ENCODE measurements at places on chromosomes 3 and 15.

GRCh38 chr15:45873781-45874180 is 239.0 kb downstream of the SQOR start:
- DNase-seq, result no peak

DNA sequence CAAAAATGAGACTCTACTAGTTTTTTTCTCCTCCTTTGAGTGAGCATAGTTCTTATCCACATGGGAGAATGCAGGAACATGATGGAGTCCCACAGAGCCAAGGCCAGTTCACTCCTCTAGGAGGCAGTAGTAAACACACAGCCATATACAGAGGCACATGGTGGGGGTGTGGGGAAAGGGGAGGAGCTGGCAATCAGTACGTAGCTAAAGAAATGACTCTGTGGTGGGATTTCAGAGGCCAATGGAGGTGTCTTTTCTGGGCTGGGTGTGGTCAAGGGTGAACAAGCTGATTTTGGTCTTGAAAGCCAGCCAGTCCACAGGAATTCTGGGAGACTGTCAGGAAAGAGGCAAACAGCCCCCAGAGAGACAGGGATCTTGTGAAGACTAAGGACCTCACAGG is 6.6 kb upstream of the RAB11A start:
- no peak for DNase-seq

DNA sequence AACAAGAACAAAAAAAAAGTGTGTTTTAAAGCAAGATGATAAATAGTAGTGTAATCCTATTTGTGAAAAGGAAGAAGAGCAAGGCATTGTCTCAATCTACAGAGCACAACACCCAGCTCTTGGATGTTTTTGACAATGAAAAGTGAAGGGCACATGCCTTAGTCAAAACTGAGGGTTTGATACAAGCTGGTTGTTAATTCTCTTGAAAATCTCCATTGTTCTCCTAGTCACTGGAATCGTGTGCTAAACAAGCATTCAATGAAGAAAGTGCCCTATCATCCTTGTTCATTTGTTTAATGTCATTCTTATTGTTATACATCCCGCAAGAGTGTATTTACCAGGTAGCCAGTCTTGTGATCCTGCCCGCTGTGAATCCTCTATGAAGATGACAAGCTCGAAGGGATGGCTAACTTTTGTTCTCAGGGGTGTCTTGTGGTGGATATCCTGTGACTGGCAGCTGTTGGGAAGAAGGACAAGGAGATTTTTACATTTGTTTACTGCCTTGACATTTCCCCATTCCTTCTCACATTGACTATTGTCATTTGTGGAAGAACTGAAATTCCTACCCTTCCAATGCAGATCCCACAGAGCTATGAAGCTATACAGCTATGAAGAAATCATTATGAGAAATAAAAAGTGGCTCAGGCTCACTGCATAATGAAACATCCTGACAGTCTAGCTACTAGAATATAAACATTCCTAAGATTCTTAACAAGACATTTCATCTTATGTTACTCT is 175.9 kb downstream of the VGLL3 start:
- DNase-seq, result no peak

- no peak for DNase-seq
These were observed 31.6 kb downstream of the NKIRAS1 start for GRCh38 chr3:23885210-23885609.

DNA sequence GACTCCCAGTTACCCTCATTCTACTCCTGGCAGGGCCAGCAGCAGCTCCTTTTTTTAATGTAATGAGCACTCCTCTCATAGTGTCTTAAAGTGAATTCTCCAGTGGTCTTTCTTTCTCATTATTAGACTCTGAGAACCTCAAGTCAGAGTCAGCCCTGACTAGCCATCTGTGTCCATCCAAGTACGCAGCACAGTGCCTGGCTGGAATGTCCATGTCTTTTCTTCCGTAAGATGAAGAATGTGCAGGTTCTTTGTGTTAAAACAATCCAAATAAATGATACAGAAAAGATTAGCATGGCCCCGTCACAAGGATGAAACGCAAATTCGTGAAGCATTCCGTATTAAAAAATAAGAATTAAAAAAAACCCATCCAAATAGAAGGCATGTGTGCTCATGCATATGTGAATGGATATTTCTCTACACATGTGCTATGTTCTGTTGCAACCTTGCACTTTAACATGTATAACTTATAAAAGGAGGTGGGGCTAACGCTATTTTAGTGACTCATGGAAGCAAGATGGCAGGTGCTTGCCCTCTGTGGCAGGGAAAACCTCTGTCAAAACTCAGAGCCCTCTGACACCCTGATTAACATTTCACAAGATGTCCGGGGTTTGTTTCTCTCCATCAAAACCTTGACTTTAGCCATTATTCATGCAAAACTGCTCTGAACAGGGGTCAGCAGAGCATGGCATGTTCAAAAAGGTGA is 170.7 kb upstream of the TOPAZ1 start:
- no peak for DNase-seq

- DNase-seq, result no peak
These were observed 23.9 kb downstream of the CCDC13 start for GRCh38 chr3:42749025-42749752.

DNA sequence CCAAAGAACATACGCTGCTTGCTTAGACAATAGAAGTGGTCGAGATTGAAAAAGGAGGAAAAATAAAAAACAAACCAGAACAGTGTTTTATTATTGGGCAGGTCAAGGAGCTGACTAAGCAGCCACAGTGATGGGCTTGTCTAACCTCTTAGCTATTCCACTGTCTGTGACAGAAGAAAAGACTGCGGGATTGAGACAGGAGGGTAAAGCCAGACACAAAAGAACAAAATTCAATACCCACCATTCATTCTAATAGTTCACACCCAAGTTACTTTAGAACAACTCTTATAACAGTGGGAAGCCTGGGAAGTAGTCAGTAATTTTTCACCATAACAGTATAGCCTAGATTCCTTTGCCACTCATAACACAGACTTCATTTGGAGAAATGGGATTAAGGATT is 435.4 kb downstream of the MFSD1 start:
- no peak for DNase-seq

DNA sequence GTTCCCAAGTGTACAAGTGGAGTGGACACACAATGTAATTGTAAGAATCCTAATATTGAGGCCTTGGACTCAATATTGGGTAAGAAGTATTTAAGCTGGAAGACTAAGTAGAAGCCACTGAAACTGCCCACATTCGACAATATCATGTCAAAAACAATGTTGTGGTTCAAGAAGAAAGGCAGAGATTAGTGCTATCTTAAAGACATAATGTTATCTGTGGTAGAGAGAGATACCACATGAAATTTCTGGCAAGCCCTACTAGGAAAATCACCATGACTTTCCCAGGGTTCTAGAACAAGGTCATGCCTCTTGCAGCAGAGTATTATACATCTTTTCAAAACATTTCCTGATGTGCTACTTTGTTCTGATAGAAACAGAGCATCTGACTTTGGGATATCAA is 192.6 kb downstream of the RAP2B start:
- no peak for DNase-seq

DNA sequence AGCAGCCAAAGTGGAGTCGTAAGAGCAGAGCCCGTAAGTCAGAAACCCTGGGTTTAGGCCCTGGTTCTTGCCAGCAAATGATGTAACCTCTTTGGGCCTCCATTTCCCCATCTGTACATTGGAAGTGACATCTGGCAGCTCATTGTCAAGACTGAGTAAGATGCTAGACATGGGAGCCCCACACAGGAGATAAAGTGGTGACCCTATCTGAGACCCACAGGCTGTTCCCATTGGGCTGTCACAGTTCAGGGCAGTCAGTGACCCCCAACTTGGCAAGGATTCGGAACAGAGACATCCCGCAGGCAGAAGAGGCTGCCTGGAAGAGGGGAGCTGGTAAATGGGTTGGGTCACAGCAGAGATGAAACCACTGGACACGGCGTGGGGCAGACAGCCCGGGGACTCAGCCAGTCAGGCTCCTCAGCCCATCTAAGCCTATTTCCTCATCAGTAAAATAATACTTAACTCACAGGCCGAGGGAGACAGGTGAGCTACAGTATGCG is 1.8 kb downstream of the CLN6 start:
- DNase-seq, result no peak

DNA sequence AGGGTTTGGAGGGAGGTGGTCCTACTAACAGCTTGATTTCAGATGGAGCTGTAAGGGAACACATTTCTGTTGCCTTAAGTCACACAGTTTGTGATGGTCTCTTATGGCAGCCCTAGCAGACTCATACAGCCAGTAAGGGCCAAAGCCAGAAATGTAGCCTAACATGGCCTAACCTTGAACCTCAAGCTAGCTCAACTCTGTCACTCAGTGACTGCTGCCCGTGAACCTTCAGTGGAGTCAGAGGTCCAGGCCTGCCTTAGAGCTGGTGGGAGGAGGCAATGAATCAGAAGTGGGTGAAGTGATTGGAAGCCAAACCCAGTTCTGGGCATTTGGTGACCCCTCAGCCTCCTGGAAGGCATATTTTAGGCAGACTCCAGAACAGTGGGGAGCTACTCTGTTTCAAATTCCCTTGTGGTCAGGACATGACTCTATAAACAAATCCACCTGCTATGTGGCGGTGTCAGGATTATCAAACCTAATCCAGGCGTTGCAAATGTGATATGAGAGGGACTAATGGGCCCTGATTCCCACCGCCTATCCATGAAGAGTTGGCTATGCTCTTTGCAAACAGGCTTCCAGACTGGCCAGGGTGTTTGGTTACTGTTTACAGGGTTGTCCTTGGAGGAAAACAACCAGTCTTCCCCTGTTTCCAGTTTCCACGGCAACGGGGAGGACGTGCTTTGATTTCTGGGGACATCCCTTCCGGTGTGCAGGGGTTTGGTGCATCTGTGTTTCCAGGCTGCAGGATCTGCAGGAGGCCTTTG is 105.9 kb upstream of the AGBL1 start:
- DNase-seq, result no peak

DNA sequence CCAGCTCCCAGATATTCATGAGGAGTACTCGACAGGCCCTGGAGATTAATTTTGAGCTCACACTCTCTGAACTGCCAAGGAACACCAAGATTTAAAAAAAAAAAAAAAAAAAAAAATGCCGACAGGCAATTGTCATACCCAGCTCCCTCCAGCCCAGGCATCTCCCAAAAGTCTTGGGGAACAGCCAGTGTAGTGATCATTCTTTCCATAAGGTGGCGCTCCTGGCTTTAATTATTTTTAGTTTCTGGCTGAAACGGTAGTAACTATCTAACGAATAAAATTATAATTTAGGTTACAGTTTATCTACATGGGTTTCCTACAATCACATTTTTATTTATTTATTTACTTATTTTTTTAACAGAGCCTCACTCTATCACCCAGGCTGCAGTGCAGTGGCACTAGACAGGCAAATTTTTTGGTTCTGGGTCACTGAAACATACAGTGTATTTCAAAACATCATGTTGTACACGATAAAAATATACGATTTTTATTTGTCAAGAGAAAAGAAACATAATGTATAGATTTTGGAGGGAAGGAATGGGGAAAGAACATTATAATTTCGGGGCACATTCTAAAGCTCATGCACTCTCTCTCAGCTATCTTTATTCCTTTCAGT is 157.3 kb downstream of the ADAMTS9 start:
- no peak for DNase-seq

- DNase-seq, result no peak
These were observed 158.9 kb downstream of the IGF1R start for GRCh38 chr15:98807262-98807661.

DNA sequence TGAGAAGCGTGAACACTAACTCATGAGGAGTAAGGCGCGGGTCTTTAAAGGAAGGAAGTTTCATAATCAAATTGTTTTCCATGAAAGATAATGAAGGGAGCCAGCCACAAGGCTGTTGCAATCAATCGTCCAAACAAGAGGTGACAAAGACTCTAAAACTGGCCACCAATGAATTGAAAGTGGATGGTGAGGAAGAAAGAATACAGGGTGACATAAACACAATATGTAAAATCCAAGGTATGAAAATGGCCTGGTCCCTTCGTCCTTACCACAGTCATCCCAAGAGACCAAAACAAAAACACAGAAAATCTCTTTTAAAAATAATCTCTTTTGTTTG is 12.0 kb downstream of the CD86 start:
- no peak for DNase-seq

DNA sequence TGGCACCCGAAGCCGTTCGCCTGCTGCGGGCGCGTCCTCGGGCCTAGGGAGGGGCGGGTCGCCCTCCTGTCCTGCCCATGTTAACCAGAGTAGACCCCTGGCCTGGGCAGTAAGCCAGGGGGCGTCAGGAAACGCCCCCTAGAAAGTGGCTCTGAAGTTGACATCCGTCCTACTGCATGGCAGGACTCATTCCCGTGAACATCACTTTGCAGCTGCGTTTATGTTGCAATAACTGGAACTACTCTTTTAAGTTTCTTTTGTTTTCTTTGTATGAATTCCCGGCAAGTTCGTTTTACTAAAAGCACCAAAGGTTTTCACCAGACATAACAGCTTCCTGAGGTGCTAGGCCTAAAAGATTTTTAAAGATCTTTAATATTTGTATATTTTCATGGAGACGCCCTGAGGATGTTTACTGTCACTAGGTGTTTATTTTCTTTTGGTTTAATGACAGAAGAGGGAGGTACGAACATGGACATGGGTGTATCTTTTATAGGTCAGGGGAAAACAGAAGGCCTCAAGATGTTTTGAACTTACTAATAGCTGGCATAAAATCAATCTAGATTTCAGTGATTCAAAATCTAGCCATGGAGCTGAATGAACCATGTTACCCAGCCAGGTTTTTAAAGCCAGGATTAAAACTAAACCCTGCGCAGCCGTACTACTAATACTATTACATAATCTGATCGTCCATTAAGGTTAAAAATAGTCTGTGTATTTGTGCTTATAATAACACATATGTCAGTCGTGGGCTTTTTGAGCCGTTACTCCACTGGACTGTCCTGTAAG is 1.0 kb downstream of the C15orf61 start:
- DNase-seq, result no peak

GRCh38 chr3:185824051-185825005 is 514 bp downstream of the IGF2BP2 start:
- DNase-seq, result no peak

DNA sequence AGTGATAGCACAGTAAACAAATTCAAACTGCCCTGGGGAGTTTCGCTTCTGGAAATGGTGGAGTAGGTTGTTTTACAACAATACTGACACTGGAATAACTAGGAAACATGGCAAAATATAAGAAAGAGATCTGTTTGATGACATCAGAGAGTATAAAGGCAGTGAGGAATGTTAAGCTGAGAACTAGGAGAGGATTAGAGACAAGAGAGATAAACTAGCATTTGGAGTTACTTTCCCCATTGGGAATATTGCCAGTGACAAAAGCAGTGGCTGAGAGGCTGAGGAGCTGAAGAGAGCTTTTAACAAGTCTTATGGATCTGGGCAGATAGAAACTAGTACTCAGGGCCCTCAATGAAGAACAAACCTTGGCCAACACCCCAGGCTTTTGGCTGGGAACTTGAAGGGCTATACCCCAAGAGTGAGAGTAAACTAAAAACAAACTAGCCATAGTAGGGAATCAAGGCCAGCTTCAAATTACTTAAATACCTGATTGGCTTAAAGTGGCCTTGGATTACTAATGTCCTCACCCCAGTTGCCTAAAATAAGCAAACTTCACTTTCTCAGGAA is 280.4 kb downstream of the KLF13 start:
- no peak for DNase-seq

GRCh38 chr3:19022546-19022945 is 125.8 kb upstream of the KCNH8 start:
- no peak for DNase-seq

Measured in stimulated activated CD8-positive, alpha-beta memory T cell treated with anti-CD3 and anti-CD28 coated beads, Interleukin-4, amount 100 ng/mL, for 1 hour (primary cell).